Hematopoietic multipotent progenitor cell (in vitro differentiated cells): ENCODE measurements at places on chromosomes 16 and 17. TPM values are rescaled to one million over a fixed set of nuclear protein-coding genes. Genes with fewer than 3 reads are reported as not detected.

Gene KIF2B
- total RNA-seq: under 0.01 TPM

Gene CACNA1G
- total RNA-seq: under 0.01 TPM

Gene SYNGR2
- total RNA-seq: 164 TPM

Gene VTN
- total RNA-seq: not detected

Gene GCGR
- total RNA-seq: not detected

Gene HEATR9
- total RNA-seq: not detected

Gene EFCAB5
- total RNA-seq: 0.27 TPM

Gene CNTROB
- 36.6 TPM for total RNA-seq

Gene PMFBP1
- 1.6 TPM for total RNA-seq

Gene ALOXE3
- under 0.01 TPM for total RNA-seq

Gene ODAD4
- 0.54 TPM for total RNA-seq

Gene GJD3
- total RNA-seq: 0.27 TPM
